ENCODE measurements at places on chromosomes 3 and 15.
A peak's percentile ranks its signal among the peaks of the same experiment; 100 is the strongest.

DNA sequence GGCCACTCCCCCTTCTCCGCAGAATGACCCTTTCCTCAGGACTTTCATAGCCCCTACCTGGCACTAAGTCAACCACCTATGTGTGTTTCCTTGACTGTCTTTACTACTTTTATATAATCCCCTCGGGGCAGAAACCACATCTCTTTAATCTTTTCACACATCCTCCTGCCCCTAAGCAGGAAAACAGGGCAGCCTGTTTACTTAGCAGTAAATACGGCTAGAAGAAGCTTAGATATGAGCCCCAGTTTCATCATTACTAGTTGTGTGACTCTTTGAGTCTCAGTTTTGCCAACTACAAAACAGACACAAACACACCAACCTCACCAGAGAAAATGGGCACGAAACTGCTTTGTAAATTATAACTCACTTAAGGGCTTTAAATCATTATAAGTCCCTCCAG, 98.3 kb downstream of the CYP19A1 start:
- DNase-seq = no peak

DNA sequence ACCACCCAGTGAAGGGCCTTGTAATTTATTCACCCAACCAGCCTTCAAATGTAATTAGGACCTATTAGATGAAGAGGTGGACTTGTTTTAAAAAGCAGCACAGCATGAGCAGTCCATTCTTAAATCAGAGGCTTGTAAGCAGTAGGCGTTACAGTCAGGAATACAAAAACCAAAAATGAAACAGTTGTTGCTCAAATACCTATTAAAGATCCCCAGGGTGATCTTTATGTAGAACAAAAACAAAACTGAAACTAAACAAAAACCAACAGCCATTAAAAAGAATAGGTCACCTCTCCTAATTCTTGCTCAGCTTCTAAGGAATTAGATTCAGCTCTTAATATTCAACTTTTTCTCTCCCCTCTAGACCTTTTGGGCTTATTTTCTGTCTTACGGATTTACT, 104.9 kb upstream of the ST8SIA2 start:
- no peak for DNase-seq

GRCh38 chr3:106381286-106381938, 512.6 kb upstream of the CBLB start:
- DNase-seq = no peak

- no peak for DNase-seq
Measured at GRCh38 chr3:53056442-53056841, 10.6 kb upstream of the SFMBT1 start.

GRCh38 chr3:123475786-123476185, 26.9 kb upstream of the ADCY5 start:
- no peak for DNase-seq

DNA sequence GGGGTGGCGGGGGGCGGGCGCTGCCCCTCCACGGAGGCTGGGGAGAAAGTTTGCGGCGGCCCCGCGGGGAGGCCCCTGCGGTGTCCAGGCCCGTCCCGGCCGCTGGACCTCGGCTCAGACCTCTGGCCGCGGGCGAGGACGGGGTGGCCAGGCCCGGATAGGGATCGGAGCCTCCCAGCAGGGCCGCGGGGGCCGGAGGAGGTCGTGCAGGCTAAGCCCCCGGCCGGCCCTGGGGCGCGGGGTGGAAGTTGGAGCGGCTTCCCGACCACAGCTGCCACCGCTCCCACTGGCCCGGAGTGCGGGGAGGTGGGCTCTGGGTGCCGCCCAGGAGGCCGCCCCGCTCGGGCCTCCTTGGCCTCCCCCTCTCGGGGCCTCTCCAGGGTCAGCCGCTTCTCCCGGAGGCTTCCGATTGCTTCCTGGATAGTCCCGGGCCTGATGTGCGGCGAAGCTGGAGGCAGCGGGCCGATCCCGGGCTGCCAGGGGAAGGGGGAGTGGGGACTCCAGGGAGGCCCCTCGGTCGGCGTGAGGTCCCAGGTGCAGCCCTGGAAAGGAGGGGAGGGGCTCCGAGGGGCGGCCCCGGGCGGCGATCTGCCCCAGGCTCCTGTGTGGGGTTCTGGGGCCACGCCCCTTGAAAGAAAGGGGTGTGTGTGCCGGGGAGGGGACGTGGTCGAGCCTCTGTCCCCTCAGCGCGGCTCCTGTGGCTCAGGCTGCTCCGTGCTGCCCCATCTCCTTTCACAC, 907 bp downstream of the PLXNA1 start:
- no peak for DNase-seq

DNA sequence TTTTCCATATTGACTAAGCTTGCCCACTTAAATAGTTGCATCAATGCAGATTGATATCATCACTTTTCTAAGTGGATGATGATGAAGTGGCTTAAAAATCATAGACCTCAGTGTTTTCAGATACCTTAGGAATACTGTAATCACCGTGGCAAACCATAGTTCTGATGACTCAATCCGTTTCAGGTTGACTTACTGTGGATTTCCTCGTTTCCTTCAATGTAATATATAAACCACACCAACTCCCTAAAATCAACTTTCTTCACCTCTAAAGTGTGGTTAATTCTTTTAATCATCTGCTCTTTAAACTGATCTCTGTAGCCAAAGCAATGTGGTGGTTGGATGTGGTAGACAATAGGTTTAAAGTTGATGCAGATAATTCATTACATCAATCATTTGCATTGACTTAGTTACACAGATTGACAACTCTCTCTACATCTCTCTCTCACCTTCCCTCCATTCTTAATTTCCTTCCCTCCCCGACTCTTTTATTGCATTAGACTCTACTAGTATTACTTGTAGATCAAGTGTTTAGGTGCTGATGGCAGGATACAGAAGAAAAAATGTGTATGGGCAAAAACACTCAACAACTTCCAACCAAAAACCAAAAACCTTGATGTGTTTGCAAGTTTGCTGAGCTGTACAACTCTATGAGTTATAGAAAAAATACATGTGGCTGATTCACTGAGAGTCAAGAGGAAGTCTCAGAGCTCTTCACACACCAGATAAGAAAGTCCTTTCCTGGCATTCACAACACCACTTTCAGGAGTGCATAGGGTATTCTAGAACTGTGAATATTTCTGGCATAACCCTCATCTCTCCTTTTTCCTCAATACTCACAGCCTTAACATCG, 243.5 kb downstream of the NFKBIZ start:
- DNase-seq = no peak

- no peak for DNase-seq
Measured at GRCh38 chr15:34355241-34355640, 11.8 kb downstream of the LPCAT4 start.

DNA sequence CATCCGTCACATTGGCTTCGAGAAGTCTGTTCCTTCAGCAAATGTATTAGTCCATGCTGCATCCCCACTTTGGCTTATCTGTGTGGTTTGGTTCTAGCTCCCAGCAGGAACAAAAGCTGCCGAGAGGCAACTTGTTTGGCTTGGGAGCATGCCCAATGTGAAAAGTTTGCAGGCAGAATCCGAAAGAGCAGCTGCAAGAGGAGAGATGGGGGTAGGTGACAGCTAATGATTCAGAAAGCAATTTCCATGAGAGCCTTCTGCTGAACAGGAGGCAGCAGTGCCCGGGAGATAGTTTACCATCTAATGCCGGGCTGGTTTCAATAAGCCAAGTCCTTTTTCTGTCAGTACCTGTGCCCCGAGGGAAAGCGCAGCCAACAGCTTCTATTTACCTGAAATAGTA, 60.2 kb downstream of the GRM7 start:
- DNase-seq = no peak

DNA sequence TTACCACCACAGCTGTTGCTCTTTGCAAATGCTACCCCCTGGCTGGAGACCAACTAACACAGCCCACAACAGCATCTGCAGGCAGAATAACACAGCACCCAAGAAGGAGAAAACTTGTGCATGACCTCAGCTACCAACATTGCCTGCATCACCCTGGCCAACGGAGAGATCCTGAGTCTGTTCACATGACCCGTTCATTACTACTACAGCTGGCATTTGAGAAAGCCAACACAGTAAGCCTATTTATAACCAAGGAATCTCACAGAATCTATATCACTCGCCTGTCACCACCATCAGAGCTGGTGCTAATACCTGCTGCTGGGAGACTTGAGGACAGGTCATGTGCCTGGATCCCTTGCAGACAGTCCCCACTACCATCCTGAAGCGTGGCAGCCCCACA, 215.2 kb downstream of the POLQ start:
- no peak for DNase-seq

DNA sequence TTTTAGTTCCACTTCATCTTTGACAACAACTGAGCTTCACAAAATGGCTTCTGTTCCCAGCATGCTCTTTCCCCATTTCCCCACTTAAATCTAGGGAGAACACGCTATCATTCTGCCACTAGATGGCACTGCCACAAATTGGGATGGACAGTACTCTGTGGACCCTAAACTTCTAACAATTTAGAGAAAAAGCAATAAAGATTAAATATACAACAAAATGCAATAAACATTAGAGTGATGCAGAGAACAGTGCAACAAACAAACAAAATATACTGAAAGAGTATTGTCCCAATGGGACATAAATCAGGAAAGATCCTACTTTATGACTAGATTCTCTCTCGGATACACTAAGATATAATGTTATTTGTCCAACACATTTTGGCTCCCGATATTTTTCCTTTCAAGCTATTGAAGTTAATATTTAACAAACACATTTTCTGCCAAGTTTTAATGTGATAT, 169.7 kb upstream of the TMCO5A start:
- DNase-seq = no peak

DNA sequence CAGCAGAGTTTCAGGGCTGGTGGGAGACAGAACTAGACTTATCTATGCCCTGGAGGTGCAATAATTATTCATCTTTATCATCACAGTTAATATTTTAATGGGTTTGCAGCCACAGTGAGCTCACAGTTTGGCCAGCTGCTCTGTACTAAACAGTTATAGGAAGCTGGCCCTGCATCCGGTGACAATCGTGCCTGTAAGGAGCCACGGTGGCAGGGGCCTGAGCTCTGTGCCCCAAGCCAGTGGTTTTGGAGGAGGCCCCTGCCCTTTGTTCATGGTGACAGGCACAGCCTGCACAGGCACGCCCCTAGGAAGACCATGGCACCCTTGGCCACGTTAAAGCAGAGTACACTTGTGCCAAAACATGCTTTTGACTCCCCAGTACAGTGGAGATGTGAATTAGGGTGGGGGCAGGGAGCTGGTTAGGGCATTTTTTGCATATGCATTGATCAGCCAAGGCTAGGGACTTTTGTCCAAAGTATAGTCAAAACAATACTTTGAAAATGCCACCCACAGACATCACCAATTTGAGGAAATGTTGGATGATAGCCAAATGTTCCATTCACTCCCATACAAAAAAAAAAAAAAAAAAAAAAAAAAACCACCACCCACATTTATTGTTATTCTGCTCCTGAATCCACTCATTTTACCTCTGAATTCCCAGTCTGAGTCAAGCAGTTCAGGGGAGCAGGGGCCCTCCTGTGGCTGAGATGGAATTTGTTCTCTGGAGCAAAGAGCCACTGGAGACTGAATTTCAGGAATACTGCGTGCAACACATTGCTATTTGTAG, 3.4 kb upstream of the RFTN1 start:
- DNase-seq = no peak

DNA sequence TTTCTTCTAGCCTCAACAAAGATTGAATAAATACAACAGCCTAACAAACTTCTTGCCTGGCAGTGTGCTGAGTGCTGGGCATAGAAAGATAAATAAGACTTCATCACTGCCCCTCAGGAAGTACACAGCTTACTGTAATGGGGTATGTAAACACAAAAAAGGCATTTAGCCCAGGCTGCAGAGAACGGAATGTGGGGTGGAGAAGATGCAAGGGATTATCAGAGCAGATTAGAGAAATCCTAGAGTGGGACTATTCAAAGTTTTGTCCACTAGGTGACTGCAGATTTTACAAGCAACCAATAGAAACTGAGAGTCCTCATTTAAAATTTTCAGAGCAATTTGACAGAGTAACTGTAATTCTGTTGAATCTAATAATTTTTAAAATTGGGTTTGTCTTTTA, 35.4 kb upstream of the TSC22D2 start:
- no peak for DNase-seq

- DNase-seq = peak; percentile 61
Measured at GRCh38 chr15:74781431-74782258, at the start of gene CSK. CSK (plus strand) TSS chr15:74782080; CDS start chr15:74798298, 16,218 bp downstream.

- DNase-seq = no peak
Measured at GRCh38 chr3:5499404-5499803, 311.9 kb downstream of the EDEM1 start.

DNA sequence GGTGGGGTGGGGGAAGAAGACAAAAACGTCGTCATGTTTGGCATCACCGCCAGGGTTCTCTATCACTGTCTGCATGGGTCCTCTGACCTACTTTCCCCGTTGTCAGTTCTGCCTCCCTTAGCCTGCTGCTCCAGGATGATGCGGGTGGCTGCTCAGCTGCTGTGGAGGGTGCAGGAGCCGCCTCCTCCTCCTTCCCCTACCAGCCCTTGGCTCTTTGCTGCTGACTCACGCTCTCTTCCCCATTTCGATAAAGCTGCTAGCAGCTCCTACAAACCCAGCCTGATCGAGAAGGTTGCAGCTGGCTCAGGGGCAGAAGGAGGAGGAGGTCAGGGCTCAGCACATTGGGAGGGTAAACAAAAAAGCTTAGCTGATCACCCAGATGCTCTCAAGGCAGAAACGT, 49.5 kb upstream of the SEC13 start:
- no peak for DNase-seq

DNA sequence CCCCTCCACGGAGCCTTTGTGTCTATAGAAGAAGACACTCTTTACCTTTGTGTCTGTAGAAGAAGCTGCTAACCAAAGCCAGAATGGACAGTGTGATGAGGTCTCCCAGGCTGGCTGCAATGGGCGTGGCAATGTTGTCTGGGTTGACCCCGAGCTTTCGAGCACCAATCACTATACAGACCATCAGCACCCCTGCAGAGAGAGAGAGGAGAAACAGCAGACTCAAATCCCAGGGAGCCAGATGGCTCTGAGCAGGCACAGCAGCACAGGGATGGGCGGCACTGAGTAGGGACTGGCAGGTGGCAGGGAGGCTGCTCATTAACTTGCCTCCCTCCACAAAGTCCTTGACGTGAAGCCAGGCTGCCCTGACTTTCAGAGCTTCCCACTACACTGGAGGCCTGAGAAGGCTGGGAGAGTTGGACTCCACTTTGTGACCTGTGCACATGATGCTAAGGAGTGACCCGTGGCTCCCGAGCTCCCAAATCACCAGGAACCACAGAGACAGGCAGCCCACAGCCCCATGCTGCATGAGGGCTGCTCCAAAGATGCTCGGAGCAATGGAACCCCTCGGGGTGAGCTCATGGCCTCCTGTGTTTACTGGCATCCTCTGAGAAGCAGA, 53.9 kb downstream of the ROPN1B start:
- DNase-seq = no peak

- no peak for DNase-seq
Measured at GRCh38 chr15:57312318-57313133, 63.8 kb upstream of the CGNL1 start.

DNA sequence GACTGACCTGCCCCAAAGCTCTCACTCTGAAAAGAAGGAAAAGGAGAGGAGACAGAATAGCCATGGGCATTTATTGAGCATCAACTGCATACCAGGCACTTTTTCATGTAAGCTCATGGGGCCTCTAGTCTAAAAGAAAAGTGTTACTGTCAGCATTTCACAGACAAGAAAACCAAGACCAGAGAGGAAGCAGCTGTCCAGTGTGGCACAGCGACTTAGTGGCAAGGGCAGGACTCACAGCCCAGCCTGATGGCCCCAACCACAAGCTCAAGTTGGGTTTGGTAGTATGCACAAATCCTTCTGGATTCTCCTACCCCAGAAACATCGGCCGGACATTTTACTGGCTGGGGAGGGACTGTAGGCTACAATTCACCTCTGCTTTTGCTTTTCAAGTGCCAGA, 5.8 kb downstream of the EFCC1 start:
- no peak for DNase-seq

All from stimulated activated CD8-positive, alpha-beta memory T cell treated with anti-CD3 and anti-CD28 coated beads, Interleukin-7, amount 100 ng/mL, for 1 hour (primary cell).